ENCODE measurements at places on chromosomes 7 and 10.

DNA sequence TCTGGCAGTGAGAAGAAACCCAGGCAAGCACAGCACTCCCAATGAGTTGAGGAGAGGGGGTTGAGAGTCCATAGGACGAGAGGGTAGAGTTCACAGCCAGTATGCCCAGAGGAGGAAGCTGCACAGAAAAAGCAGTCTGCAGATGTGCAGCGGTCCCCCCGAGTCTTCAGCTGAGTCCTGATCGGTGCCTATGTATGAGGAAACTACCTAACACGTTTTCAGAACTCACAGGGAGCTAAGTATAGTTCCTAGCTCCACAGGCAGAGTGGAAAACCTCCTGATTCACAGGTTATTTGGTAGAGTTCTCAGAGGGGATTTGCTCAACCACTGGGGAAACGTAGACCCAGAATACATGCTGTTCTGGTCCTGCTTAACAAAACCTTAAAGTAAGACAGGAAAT is 271.3 kb upstream of the CNTNAP2 start:
- DNase-seq = no peak

GRCh38 chr7:40199076-40199802 is 64.4 kb downstream of the SUGCT start:
- DNase-seq = no peak

DNA sequence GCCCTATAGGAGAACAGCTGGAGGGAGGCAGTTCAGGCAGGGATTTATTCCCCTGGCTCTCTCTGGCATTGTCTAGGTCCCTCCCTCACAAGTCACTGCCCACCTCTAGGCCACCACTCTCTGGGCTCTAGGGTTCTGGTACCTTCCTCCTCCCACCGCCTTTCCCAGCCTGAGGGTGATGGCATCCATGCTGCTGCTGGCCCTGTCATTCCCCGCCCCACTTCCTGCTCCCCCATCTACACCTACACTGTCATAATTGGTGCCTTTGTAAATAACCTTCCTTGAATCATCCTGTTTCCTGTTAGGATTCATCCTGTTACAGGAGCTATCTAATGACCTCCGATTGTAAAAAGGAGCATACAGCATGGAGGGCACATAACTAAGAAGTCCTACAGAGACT is 303.3 kb upstream of the COBL start:
- no peak for DNase-seq

DNA sequence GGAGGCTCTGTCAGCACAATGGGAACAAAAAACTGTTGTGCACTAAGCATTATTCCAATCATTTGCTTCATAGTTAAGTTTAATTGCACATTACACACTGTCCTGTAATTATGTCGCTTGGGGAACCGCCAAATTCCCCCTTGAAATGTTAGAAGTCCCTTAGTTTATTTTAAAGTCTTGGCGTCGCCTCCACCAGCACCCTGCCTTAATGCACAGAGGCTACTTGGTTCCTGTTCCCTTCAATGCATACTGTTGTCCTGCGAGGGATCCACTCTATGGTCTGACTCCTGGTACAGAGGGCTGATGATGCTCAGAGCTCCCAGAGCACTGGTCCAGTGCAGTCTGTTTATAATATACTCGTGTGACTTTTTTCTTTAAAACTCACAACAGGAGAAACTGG is 330.7 kb downstream of the ELMO1 start:
- no peak for DNase-seq

DNA sequence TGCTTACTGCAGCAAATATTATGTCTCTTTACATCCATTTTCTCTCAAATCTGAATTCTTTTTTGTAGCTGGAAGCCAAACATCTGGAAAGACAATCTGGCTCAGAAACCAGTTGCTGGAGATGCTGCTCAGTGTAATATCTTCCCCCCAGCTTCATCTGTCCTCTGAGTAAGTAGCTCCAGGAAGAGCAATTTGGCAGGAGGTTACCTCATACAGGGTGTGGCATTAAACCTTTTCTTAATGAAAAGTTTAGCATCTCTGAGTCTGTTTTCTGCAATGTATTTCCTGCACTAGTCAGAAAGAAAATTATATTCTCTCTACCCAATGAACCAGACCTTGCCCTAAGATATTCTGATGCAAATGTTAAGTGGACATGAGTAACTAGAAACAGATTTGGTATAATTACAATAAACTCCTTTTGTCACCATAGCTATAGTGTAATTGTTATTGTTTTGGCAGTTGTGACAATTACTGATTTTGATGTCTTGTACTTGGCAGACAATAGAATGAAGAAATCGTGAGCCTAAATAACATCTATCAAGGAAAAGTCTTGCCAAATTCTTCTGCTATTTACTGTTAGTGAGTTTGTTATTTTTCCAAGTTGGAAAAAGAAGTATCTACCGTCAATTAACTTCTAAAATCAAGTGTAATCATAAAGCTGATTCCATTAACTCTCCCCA is 123.3 kb downstream of the WDFY4 start:
- no peak for DNase-seq

- DNase-seq = no peak
Measured at GRCh38 chr10:77949167-77949566, 22.6 kb upstream of the DLG5 start.

- no peak for DNase-seq
Measured at GRCh38 chr7:111408724-111409123, 153.6 kb downstream of the IMMP2L start.

- no peak for DNase-seq
Measured at GRCh38 chr10:113765910-113766309, 14.4 kb downstream of the PLEKHS1 start.

DNA sequence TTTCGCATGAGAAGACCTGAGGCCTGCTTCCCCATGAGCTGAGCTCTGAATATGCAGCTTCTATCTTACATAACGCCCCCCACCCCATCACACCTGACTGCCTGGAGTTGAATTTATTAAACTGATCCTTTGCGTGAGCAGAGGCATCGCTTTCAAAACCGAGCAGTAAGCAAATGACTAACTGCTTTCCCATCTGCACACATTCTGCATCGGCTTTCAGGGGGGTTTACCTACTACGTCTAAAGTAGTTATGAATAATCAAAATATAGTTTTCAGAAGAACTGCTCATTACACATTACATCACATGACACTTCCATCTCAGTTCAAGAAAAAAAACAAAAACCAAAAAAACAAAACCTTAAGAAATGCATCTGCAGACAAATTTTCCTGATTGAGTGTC is 54.7 kb upstream of the EGR2 start:
- no peak for DNase-seq

DNA sequence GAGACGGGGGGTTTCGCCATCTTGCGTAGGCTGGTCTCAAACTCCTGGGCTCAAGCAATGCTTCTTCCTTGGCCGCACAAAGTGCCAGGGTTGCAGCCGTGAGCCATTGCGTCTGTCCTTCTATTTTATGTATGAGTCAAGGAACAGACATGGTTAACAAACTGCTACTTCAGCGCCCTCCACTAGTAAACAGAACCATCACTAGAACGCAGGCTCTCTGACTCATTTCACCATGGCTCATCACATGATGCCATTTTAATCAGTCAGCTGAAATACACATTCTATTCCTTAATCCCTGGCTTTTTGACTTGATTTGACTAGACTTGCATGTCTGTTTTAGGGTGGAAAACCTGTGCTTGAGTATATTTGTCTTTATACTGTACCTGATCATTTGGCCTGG is 41.3 kb downstream of the CELF2 start:
- DNase-seq = no peak

GRCh38 chr10:124212702-124213101 is 119.3 kb upstream of the CHST15 start:
- no peak for DNase-seq

DNA sequence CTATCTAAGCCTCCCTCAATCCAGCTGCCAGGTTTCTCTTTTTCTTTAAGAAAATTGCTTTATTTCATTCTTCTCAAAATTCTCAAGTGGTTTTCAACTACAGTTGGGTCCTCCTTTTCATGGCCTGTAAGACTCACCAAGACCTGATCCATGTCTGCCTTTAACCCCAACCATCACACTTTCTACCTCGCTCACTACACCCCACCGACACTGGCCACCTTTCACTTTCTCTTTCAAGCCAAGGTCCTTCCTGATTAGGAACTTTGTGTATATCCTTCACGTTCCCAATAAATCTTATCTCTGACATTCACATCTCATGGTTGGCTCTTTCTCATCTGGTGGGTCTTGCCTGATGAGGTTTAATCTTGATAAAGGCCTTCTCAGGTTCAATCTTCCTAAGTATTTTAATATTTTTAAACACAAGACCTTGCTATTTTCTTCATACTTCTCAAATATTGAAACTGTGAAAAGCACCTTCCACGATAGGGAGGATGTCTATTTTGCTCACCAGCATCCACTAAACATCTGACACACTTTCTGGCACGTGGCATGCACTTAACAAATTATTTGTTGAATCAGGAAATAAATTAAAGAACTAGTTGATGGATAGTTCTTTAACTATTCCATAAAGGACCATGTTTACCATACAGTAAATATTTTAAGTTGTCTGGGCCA is 624.8 kb downstream of the GRID1 start:
- no peak for DNase-seq

DNA sequence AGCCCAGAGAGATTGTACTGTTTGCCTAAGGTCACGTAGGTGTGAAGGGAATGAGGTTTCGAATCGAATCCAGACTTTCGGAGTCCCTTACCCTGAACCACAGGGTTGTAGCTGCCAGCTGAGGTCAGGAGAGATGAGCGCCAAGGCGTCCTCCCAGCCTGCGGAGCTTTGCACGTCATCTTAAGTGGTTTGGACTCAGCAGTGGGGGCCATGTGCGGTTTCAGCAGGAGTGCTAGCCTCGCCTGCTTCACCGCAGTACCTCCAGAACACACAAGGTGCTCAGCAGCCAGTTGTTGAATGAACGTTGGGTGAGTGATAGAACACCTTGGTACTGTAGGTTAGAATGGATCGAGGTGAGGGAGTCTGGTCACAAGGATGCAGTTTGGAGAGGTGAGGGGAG is 74.9 kb upstream of the PPIF start:
- DNase-seq = no peak

DNA sequence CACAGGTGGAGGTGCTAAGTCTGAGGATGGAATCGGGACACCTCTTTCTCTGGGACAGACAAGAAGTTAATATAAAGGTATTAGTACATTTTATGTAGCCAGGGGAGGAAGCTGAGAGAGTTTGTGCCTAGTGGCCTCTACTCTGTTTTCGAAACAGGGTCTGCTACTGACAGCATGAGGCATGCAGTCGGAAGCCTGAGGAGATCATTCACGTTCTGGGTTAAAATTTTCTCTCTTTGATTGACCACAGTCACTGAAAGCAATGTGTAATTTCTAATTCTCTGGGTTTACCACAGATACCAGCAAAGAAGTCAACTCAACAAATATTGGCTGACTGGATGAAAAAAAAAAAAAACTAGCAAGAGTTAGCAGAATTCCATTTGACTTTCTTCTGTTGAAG is 53.3 kb upstream of the KCTD7 start:
- DNase-seq = no peak

GRCh38 chr7:135991322-135991721 is 14.2 kb upstream of the MTPN start:
- DNase-seq = no peak

GRCh38 chr7:130009848-130010688 is 41.1 kb downstream of the ZC3HC1 start:
- DNase-seq = no peak

DNA sequence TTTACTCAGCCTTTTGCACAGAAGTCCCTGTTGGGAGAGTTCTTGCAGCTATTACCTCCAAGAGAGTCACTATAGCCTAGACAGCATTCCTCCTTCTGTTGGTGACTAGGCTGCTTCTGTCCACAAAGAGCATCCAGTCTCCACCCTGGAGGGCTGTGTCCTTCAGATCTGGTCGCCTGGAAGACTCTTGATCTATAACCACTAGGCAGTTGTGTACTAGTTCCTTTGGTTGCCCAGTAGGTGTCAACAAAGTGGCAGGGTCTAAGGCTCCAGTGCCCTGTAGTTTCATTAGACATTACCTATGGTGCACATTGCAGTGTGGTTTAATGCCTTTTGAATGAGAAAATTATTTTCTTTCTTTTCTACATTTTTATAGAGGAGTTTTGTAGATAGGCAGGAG is 11.3 kb upstream of the AKR1C2 start:
- no peak for DNase-seq

- no peak for DNase-seq
Measured at GRCh38 chr7:103009466-103010185, 65.0 kb downstream of the FBXL13 start.

DNA sequence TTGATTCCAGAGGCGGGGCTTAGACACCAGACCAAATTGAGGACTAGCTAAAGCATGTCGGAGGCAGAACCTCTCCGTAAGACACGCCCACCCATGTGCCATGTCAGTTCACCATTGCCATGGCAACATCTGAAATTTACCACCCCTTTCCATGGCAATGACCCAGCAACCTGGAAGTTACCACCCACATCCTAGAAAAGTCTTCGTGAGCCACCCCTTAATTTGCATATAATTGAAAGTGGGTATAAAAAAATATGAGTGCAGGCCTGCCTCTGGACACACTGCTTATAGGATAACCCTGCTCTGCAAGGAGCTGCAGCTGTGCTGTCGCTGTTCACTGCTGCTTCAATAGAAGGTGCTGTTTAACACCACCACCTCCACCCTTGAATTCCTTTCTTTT is 28.0 kb downstream of the TMEM270 start:
- no peak for DNase-seq

DNA sequence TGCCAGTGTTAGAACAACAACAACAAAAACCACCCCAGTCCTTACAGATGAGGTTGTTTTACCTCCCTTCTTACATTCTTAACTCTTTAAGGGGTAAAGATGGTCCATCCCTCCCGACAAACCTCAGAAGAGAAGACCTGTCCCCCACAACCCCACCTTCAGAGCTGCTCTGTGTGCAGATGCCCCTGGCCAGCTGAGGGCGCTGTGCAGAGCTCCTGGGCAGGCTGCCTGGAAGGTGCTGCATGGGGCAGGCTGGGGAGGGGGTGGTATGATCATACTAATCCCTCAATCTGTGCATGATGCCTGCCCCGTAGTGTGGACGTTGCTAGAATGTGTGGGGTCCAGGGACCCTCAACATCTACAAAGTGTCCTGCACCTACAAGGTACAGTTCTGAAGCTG is 387.1 kb downstream of the INHBA start:
- no peak for DNase-seq

DNA sequence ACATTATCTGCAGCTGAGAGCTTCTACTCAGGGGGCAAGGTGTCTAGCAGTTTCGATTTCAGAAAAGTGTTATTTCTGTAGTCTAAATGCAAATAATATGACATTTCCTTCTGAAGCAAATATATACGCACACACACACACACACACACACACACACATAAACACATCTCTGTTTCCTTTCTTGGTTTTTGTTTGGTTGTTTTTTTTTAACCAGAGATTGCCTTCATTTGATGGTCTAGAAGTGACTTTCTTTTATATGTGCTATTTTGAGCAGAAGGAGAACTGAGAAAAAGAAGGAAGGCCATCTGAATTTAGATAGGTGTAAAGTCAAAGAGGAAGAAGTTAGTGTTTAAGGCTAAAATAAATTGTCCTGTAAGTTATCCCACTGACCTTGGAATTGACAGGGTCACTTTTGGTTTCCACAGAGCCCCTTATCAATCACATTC is 142.2 kb downstream of the TRIL start:
- no peak for DNase-seq
